ENCODE measurements at places on chromosomes 12 and 14. TPM values are rescaled to one million over a fixed set of nuclear protein-coding genes. Genes with fewer than 3 reads are reported as not detected.

DNA sequence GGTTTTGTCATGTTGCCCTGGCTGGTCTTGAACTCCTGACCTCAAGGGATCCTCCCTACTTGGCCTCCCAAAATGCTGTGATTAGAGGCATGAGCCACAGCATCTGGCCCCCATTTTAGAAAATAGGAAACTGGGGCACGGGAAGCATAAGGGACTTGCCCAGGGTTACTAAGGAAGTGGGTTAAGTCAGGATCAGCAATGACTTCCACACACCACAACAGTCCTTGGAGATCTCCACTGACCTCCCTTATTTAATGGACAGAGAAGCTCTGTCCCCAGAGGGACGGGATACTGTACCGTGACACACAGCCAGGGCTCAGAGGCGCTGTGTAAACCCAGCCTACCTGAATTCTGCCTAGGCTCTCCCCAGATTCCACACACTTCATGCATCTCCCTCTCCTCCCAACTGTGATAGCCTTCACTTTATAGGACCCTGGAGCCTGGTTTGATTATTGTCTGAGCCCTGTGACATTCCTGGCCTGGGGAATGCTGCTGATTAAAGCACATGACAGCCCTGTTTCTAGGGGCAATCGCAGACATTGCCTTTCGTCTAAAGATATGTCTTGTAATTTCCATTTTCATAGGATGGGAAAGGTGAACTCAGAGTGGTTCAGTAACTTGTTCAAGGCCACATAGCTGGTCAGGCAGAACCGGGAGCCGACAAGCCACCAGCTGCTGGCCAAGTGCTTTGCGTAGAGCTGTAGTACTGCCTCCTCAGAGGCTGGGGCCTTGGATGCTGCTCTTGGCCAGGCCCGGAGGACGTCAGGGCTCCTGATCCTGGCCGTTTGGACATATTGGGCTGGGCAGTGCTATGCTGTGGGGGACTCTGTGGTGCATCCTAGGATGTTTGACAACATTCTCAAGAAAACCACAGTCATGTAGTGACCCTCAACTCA lies 20.8 kb downstream of the SERPINA1 start:
- H3K4me1 ChIP-seq, result no peaks in the 10 kb centered on the region
- H3K36me3 ChIP-seq, result no peaks in the 10 kb centered on the region
- no peaks in the 10 kb centered on the region for H3K27me3 ChIP-seq
- no peak overlapping the region for H3K4me3 ChIP-seq

- H3K27me3 ChIP-seq, result no peaks in the 10 kb centered on the region
- no peak overlapping the region for H3K4me3 ChIP-seq
- no peaks in the 10 kb centered on the region for H3K36me3 ChIP-seq
- H3K27ac ChIP-seq, result no peak overlapping the region
- DNase-seq, result no peak
- no peaks in the 10 kb centered on the region for H3K4me1 ChIP-seq
Observed at GRCh38 chr14:100865682-100866591, 37.6 kb downstream of the RTL1 start.

The KTN1 gene
- 99.9 TPM for total RNA-seq

GRCh38 chr12:70948976-70949336 lies 28.4 kb upstream of the PTPRR start:
- no peaks in the 10 kb centered on the region for H3K27me3 ChIP-seq
- H3K27ac ChIP-seq, result no peak overlapping the region
- H3K4me1 ChIP-seq, result no peaks in the 10 kb centered on the region
- no peak overlapping the region for H3K4me3 ChIP-seq
- H3K36me3 ChIP-seq, result no peaks in the 10 kb centered on the region

DNA sequence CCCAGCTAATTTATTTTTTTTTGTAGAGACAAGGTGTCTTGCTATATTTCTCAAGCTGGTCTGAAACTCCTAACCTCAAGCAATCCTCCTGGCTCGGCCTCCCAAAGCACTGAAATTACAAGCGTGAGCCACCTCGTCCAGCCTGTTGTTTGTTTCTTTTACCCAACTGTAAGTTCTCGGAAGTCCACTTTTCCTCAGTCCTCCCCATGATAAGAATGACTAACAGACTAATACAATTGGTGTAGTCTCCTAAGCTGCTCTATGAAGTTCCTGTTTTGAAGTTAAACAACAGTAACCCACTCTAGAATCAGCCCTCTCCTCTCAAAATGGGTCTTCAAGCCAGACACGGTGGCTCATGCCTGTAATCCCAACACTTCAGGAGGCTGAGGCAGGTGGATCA lies 36.5 kb downstream of the HIGD1C start:
- H3K4me3 ChIP-seq, result no peak overlapping the region
- no peak overlapping the region for H3K27ac ChIP-seq
- H3K36me3 ChIP-seq, result peaks cover 48% of the 10 kb centered on the region
- DNase-seq, result no peak
- H3K27me3 ChIP-seq, result no peaks in the 10 kb centered on the region

DNA sequence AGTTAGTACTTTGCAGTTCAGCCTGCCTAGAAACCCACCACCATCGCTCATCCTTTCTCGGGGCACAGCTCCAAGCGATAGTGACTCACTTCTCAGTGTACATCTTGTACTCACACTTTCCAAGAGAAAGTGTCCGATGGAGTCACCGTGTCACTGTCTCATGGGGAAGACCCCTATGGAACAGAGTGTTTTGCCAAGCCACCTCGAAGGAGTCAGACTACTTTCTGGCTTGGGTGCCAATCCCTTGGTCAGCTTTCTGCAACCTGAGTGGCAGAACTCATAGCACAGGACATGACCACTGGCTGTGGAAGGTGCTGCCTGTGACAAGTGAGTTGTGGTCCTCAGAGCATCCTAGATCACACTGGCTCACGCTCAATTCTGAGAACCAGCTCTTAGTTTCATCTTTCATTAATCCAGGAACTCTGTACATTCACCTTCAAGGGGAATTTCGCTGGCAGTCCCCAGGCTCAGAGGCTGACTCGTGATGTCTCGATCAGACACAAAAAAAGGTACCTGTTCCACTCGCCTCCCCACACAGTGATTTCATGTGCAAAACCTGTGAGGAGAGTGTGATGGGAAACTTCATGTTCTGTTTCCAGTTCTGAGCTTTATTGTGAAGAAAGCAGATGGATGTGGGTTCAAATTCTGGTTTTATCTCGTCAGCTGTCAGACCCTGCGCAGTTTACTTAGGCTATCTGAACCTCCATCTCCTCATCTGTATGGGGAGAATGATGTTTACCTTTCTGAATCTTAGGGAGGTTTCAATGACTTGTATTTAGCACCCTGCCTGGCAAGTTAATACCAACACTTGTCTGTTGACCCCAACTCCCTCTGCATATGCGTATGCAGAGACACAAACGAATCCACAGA lies 127.3 kb upstream of the CCND2 start:
- DNase-seq, result peak; percentile 59
- peaks cover 14% of the 10 kb centered on the region for H3K36me3 ChIP-seq
- H3K4me1 ChIP-seq, result peaks cover 92% of the 10 kb centered on the region
- peak overlapping the region; percentile 84 for H3K27ac ChIP-seq
- peak overlapping the region; percentile 52 for H3K4me3 ChIP-seq
